ENCODE measurements at places on chromosomes 4 and X. TPM values are rescaled to one million over a fixed set of nuclear protein-coding genes. Genes with fewer than 3 reads are reported as not detected.

- DNase-seq = no peak
These were observed 10.1 kb downstream of the SEC24D start for GRCh38 chr4:118825799-118826198.

- no peak for DNase-seq
These were observed 425.6 kb downstream of the IL1RAPL1 start for GRCh38 chrX:29012867-29013266.

DNA sequence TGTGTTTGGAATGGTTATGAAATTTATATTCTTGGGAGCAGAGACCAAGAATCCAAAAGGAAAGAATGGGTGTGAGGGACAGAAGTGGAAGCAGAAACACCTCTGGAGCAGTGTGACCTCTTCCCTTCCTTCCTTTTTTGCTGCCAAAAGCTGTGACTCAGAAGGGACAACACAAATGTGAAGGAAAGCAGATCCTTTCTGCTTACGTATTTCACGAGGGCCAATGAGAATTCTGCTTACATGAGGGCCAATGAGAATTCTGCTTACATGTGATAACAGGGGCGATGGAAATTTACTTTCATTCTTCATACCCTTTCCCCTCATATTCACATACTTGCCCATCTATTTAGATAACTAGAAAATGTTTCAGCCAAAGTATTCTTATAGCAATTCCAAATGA, 404.6 kb downstream of the PRDM5 start:
- peak; percentile 84 for DNase-seq

GRCh38 chr4:38935391-38936073, 67.9 kb downstream of the FAM114A1 start:
- no peak for DNase-seq

GRCh38 chr4:67051000-67051789, 494.1 kb downstream of the CENPC start:
- no peak for DNase-seq

- no peak for DNase-seq
These were observed 41.1 kb upstream of the HS3ST1 start for GRCh38 chr4:11469650-11470437.

- no peak for DNase-seq
These were observed 671.6 kb downstream of the GRXCR1 start for GRCh38 chr4:43564107-43564506.

DNA sequence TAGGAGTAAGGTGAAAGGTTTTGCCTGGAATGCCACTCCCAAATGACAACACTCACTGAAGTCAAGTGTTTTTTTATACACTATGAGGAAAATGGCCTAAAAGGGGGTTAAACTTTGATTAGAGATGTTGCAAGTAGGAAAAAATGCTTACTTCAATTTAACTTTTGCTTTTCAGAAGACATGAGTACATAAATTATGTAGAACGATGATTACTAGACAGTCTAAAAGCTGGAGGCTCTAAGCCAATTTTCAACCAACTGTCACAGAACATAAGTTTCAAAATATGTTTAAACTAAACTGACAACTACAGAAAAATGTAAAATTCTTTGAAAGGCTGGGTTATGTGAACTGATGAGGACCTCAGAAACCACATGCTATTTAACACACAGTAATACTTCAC, 83.4 kb downstream of the SHISA3 start:
- DNase-seq = no peak

DNA sequence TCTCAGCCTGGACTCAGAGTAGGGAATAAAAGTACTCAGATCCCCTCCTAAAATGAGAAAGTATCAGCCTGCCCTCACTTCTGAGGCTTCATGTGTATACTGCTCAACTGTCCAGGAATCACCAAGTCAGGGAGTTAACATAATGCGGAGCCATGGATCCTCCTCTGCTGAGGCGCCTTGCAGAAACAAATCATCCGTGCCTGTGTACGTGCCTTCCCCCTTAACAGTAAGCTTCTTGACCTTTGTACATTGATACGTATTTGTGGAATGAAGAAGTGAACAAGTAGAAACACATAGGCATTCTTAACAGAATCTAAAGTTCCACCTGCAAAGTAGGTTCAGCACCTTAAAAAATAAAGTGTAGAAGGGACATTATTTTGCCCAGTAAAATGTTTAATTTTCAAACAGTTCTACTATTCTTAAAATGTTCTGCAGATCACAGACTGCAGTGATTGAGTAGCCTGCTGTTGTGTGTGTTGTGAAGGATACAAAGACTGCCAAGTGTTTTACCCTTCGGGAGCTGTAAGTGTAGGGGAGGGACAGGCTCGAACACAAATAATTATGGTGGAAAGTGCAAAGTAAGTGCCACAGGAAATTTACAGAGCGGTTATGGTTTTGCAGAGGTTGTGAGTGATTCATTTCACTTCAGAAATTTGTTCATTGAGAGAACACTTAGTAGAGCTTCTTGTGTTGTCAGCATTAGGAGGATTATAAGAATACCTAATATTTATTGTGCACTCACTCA, 61.9 kb downstream of the ARHGAP10 start:
- DNase-seq = no peak

DNA sequence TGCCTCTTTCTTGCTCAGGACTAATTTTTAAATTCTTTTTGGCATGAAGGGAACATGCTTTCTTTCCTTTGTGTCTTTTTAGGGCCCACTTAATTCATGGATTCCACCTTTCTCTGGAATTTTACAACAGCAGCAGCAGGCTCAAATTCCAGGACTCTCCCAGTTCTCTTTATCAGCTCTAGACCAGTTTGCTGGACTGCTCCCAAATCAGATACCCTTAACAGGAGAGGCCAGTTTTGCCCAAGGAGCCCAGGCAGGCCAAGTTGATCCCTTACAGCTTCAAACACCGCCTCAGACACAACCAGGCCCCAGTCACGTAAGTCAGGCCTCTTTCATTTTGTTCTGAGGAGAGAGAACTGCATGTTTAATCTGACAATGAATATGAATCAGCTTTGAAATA, 2.3 kb downstream of the ODAM start:
- no peak for DNase-seq

- peak; percentile 92 for DNase-seq
These were observed 229.6 kb upstream of the AGTR2 start for GRCh38 chrX:115940888-115941332.

TLL1 gene
- total RNA-seq = 5.4 TPM

COL4A5 gene
- total RNA-seq = 4.6 TPM

FAM184B gene
- total RNA-seq = not detected

PARM1 gene
- total RNA-seq = 59.9 TPM
